Cerebellum (tissue), 4 donors: ENCODE measurements at places on chromosomes 11 and 22.
A peak's percentile ranks its signal among the peaks of the same experiment; 100 is the strongest.

- no peak for DNase-seq
These were observed 16.9 kb upstream of the RELT start for GRCh38 chr11:73359341-73359740.

DNA sequence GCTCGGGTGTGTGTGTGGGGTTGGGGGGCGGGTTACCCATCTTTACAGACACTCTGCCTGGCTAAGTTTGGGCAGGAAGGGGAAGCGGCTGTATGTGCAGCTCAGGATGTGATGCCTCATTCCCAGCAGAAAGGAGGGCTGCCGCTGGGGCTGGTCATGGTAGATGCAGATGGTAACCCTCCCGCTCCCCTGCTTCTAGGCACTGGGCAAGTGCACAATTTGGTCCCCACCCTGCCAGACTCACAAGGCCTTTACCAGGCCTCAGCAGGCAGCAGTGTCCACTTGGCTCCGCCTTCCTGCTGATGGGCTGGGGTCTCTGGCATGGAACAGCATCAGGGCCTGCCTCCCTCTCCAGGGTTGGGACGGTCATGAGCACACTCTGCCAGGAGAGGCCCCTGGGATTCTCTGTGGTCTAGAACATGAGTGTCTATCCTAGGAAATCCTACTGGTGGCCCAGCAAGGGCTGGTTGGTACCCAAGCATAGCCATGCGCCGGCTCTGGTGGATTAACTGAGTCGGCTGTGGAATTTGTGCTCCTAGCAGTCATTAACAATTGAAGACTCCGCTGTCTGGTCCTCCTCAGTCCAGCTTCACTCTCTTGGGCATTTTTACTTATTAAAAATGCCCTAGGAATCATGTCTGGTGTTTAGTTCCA, 4.2 kb downstream of the LMO1 start:
- DNase-seq, result no peak

DNA sequence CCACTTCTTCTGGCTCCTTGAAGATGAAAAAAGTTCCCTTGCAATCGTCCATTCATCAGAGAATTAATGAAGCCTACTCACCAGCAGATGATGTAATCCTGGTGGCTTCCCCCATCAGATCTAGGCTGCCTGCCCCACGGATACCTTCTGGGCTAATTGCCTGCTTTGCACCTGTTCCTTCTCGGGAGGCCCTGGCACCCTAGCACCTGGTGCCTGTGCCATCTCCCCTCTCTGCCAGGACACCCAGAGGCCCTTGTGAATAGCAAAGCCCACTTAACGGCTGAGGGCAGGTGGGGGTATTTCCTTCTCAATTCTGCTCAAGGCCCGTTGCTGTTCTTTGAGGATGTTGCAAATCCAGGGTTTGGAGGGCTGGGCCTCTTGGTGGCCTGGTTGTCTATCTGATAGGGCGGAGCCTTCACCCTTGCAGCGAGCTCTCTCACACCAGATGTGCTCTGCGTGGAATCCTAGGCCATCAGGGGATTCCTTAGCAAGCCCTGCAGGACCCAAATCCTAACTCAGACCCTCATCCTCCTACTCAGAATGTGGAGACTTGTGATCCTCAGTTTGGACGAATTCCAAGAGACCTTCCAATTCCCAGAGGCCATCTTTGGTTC, at the start of gene LMO2:
TSS of gene LMO2 (minus strand) at position 363 of the 614 bp plus-strand sequence. CDS start 22,360 bp downstream, outside the sequence.
- peak; percentile 64 for DNase-seq

GRCh38 chr11:81819462-81819861, 914.2 kb downstream of the FAM181B start:
- no peak for DNase-seq

GRCh38 chr22:46297151-46297812, 612 bp downstream of the GTSE1 start:
- DNase-seq, result no peak

- no peak for DNase-seq
These were observed 589.0 kb downstream of the OPCML start for GRCh38 chr11:132943357-132943705.

- no peak for DNase-seq
These were observed 126.9 kb upstream of the CHORDC1 start for GRCh38 chr11:90349731-90350130.

DNA sequence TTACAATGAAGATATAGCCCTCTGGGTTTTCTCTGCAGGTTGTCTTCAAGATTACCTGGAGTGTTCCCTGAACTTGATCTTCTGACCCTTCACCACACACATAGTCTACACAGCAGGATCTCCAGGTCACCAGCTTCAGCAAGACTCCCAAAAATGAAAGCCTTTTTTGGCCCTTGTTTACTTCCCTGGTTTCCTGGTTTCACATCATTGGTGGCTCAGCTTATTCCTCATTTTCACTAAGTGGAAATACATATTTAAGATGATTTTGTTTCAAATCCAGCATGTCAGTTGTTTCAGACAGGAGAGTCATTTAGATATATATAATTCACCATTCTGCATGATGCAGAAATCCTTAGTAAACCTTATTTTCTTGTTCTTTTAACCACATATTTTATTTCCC, 41.6 kb upstream of the MPEG1 start:
- no peak for DNase-seq

- no peak for DNase-seq
These were observed 11.0 kb upstream of the SPTBN2 start for GRCh38 chr11:66739983-66740382.

DNA sequence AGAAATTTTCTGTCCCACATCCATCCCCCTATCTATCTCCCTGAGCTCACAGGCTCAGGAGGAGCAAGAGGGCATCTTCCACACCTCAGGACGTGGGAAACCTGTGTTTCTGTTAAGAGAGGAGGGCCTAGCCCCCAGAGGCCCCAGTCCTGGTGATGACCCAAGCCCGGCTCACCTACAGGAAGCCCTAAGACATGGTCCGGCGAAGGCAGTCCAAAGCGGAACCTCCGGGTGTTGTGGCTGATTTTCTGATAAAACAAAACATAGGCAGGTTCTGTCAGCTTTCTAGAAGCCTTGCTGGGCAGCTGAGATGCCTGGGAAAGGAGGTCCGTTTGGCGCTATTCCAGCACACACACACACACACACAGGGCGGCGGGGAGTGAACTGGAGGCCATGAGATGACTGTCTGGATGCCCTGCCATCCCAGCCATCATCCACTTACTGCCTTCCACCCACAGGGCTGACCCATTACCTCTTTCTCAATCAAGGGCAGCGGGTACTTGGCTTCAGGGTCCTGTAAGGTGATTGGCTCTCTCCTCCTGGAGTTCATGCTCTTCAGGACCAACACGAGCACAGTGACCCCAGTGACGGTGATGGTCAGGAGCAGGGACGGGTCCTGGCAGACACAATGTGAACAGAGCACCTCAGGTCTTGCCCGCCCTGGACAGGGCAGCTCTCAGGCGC, 882 bp downstream of the CYB5R2 start:
- DNase-seq, result no peak

- no peak for DNase-seq
These were observed 79.1 kb downstream of the RDX start for GRCh38 chr11:110217223-110217877.

DNA sequence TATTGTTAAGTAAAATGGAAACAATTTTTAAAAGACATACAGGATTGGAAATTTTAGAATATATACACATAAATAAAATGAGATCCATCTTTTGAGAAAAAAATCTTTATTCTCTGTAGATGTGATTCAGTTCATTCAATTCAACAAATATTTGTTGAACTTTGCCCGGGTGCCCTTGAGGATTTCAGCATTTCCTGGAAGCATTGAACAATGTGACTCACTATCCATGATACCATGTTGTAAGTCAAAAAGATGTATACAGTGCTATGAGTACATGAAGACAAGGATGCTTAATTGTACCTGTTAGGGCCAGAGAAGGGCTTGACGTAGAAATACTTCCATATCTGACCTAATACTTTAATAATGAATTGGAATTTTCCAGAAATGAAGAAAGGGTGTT, 353.7 kb downstream of the METTL15 start:
- DNase-seq, result no peak
